ENCODE measurements at places on chromosomes 1 and 21.

DNA sequence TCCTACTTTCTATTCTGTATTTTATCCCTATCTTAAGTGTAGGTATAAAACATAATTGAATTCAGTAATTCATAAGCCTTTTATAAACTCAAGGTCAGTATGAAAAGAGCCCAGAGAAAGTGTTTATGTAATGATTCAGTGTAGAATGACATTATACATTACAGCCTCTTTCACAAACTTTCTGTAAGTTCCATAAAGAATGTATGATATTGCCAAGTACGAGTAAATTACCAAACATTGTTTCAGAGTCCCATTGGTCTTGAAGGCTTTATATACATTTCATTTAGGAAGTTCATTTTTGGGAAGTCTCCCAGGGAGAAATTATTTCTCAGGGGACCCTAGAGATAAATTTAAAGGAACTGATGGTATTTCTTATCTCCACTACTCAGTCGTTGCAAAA lies 37.8 kb upstream of the VAMP3 start:
- DNase-seq = no peak

DNA sequence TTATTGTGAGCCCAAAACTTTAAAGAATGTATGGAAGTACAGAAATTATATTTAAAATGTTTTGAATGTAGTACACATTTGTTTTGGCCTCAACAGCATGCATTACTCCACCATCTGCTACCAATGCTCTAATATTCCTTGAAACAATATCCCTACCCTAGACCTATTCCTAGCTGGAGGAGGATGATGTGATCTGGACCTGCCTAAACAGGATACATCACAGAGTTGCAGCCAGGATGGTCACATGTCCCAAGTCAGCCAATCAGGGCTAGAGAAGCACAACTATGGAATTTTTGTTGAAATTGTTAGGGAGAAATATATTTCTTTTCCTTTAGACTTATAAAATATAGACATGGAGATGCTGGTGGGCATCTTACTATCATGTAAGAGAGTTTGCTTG lies 623.3 kb upstream of the NR5A2 start:
- no peak for DNase-seq

- DNase-seq = no peak
These were observed 351 bp downstream of the MIXL1 start for GRCh38 chr1:226223786-226224244.

GRCh38 chr1:151494741-151495281 lies 16.4 kb upstream of the CGN start:
- DNase-seq = no peak

DNA sequence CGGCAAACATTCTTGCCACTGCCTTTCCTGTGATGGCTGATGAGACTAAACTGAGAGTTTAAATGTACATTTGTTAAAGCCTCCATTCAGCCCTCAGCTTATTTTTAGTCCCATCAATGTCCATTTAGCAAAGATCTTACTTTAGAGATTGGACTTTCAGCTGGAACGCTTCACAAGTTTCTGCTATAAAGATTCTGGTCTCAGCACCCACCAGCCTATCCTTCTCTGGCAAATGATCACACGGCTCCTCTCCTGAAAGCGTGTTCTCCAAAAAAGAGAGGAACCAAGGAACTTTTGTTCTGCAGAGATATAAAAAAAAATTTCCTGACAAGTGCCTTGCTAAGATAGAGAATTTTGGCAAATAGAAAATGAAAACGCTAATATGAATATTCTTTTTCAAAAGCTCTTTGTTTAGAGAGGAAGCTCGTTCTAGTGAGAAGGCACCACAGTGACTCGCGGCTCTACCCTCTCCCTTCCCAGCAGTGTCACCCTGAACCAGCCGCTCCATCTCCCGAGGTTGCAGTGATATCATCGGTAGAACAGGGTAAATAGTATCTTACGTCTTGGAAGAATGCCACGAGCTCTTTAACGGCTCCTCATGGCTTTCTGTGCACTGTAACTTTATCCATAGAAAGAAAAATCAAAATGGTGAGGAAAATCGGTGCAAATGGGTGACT lies 200.2 kb downstream of the APP start:
- DNase-seq = no peak

GRCh38 chr1:24957016-24957807 lies 27.1 kb upstream of the RUNX3 start:
- no peak for DNase-seq

GRCh38 chr1:195939844-195940243 lies 668.4 kb downstream of the KCNT2 start:
- DNase-seq = no peak

GRCh38 chr21:42262831-42263231 lies 43.9 kb downstream of the ABCG1 start:
- DNase-seq = no peak

GRCh38 chr21:42032968-42033367 lies 22.8 kb upstream of the ZBTB21 start:
- no peak for DNase-seq

DNA sequence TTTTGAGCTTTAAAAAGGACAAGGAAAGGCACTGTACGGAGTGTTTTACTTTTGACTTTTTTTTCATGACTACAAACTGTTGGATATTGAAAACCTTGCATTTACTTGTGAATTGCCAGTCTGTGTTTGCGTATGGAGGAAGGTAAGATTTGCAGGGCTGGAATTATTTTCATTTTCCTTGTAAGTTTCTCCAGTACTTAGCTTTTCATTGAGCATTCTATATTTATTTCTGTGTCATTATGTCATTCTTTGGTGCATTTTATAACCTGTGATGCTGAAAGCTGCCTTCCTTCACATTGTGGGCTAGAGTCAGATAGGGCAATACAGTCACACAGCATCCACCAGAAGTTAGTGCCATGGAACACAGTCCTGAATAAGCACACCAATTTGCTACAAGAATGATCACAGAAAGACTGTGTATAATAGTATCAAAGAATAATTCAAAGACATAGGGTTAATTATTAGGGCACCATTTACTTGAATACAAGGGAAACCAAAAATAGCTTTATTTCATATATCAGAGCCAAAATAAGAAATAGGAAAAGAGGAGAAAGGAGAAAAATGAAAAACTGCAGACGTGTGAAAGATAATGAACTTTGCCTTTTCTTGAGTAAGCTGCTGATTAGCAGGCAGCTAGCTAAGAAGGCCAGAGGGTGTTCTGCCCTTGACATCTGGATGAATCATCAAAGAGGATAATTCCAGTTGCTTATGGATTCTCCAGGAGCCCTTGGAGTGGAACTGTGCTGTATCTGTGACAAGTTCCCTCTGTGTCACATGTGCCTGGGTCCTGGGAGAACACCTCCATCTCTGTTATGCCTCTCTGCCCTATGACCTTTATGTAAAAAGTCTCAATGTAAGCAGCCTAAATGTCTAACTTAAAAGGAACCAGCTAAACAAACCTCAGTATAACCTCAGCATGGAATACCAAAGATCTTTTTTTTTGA lies 8.0 kb upstream of the FAM20B start:
- no peak for DNase-seq

- no peak for DNase-seq
These were observed 2.2 kb upstream of the IRF6 start for GRCh38 chr1:209808059-209808581.

DNA sequence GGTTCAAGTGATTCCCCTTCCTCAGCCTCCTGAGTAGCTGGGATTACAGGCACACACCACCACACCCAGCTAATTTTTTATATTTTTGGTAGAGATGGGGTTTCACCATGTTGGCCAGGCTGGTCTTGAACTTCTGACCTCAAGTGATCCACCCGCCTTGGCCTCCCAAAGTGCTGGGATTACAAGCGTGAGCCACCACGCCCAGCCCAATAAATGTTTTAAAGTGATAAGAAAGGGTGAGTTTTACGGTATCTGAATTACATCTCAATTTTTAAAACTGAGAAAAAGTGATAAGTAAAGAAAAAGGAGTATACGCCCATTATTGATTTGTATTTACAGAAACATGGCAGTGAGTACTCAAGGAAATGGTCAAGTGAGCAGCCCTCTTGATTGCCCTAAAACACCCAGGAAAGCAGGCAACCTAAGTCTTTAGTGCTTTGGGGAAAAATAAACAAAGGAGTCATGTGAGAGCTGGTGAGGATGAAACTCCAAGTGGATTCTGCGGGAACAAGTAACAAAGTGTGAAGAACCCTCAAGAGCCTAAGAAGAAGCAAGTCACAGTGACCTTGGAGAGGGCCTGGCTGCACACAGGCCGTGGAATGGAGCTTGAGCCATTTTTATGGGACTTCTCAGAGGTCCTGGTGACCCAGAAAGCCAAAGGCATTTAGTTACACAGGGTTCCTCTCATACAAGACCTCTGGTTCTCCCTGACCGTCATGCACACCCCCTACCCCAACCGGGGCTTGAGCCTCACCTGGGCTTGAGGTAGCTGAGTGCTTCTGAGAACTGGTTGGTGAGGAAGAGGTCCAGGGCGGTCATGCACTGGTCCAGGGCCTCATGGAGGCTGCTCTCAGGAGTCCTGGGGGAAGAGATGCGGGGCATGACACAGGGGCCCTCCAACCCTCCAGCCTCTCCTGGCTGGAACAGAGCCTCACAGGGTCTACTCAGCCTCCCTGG lies 9.1 kb downstream of the TTC39A start:
- no peak for DNase-seq

DNA sequence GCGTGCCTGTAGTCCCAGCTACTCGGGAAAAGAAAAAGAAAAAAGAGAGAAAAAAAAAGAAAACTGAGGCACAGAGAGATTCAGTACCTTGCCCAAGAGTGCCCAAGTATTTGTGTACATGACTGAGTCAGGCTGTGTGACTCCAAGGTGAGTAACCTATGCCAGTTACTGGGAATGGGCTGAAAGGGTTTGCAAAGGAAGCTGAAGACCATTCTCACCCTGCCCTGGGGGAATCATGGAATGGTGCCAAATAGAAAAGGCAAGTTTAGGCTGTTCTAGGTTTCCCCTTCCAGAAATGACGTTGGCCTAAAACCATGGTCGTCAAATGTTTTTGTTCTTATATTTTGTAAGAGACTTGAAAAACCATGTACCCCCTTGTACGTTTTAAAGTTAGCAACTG lies 37.9 kb upstream of the LRIG2 start:
- no peak for DNase-seq

DNA sequence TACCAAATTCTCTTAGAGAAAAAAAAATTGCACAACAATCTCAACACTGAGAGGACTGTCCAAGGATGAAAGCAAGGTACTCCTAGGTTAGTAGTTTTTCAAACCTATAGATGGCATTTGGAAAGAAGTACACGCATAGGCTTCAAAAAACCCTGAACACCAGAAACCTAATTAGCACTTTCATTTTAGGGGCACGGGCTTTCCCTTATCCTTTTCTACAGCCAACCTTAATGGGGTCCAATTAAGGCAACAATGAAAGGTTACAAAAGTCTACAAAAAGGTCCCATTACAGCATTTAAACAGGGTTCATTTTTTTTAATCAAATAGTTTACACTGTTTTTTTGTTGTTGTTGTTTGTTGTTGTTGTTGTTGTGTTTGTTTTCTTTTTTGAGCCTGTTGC lies 6.2 kb downstream of the KDM5B start:
- no peak for DNase-seq

GRCh38 chr1:63898428-63899196 lies 124.8 kb downstream of the ROR1 start:
- no peak for DNase-seq

DNA sequence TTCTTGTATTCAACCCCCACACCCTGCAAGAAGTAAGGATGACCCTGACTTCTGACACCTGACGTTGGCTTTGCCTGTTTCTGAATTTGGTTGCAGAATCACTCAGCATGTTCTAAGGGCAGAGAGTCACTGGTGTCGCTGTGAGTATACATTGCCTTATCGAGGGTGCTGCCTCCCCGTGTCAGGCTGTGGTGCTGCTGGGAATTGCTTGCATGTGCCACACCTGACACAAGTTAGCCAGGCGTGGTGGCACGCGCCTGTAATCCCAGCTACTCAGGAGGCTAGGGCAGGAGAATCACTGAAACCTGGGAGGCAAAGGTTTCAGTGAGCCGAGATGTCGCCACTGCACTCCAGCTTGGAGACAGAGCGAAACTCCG lies 45.9 kb downstream of the WDR4 start:
- DNase-seq = no peak

DNA sequence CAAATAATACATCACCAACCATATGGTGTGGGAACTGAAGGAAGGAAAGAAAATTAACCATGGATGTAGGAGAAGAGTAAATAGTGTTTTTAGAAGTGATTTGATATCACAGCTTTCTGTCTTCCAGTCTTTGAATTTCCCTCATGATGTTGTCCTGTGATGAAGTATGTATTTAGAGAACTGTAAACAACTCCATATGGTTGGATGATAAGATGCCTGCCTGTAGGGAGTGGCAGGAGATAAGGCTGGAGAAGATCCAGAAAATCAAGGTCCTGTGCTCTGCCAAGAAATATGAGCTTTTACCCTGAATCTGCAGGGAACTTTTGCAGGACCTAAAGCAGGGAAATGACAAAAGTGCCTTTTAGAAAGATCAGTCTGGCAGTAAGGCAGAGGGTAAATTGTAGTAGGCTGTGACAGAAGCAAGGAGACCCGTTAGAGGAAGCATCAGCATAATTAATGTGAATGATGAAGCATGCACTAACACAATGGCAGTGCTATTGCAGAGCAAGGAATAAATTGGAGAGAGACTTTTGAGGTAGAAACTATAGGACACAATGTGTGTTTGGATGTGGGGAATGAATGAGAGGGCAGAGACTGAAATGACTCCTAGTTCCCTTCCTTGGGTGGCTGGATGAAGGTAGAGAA lies 21.9 kb downstream of the CEPT1 start:
- no peak for DNase-seq

DNA sequence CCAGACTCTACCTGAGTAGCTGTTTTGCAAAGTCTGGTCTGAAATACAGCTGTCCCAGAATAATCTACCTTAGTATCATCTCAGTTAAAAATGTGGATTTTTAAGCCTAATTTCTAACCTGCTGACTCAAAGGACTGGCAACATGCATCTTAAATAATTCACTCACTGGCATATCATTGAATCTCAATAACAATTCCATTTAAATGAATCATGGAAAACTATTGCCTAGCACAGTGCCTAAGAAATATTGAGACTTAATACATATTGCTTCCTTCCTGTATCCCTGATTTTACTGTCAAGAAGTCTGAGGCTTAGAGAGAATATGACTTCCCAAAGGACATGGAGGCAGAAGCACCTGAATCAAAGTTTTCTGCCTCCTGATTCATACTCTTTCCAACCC lies 3.1 kb downstream of the CCDC190 start:
- DNase-seq = no peak

GRCh38 chr1:23159963-23160877 lies 8.4 kb downstream of the LUZP1 start:
- DNase-seq = no peak

DNA sequence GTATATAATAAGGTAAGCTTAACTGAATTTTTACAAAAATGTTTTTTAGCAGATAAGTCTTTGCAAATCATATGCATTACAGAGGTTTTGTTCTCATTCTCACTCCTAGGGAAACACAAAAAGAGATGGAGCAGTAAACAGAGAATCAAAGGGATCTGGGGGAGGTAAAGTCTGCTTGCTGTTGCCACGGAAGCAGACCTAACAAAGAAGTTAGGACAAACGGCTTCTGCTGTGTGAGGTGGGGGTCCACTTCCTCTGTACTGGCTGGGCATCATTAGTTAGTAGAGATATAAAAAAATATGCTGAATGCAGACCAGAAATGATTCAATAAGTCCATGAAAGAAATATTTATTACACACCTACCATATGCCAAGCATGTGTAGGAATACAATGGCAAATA lies 34.2 kb downstream of the GJA5 start:
- DNase-seq = no peak
